ENCODE measurements at places on chromosomes 1 and 21.

DNA sequence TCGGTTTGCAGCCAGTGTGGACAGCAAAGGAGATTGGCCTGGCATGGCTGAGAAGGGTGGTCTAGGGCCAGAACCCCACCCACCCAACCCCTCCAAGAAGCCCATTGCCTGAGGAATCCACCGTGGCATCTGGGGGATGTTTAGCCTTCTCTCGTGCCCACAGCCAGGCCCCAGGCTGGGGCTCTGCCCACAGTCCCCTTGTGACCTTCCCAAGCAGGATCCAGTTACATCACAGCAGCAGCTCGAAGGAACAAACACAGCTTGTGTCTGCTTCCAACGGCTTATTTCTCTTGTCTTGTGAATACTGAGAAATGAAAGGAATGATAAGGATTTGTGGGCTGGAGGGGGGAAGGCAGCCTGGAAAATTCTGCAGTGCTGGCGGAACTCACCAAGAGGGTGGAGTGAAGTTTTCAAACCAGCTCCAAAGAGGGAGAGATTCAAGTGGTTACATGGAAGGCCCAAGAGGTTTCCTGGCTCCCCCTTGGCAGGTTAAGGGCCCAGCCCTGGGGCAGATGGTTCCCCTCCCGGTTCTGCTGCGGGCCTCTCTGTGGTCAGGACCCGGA is 61.6 kb downstream of the DHRS3 start:
- no peak for DNase-seq

- no peak for DNase-seq
Observed at GRCh38 chr1:235642011-235642942, 7.3 kb downstream of the GNG4 start.

GRCh38 chr1:182781841-182782586 is 7.6 kb upstream of the NPL start:
- peak; percentile 42 for DNase-seq

GRCh38 chr1:87560601-87561360 is 232.1 kb downstream of the LMO4 start:
- no peak for DNase-seq

GRCh38 chr1:37705399-37705798 is 13.1 kb downstream of the CDCA8 start:
- DNase-seq = no peak
